ENCODE measurements at places on chromosomes 7 and 10.

DNA sequence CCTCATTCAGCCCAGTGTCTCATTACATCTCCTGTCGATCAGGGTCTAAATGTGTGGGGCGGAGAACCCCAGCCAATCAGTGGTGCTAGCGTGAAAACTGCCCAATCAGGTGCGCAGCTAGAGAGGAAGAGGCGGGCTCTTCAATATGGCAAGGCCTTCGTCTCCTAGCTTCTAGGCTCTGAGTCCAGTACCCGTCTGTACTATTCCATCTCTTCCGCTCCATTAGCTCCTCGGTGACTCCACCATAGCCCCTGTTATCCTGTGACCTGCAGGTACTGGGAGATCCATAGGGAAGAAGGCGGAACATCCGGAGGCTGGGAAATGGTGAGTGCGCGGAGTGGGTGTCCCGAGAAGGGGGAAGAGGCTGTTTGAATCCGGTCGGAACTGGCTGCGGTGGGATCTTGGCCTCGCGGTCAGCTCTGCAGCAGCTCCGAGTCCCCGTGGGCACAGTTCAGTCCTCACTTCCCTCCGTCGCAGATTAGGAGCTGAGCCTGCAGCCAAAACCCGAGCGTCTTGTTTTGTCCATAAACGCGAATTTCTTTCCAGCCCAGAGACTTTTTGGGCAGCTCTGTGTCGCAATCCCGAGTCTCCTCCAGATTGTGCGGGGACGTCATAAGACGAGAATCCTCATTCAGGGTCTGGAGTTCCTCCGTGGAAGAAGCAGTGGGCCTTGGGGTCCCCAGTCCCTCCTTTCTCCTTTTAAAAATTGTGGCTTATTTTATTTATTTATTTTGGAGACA, at the start of gene ZNF727:
Gene ZNF727 (plus strand): TSS at position 134 of the 740 bp plus-strand sequence. CDS start 188 bp downstream, at position 322.
- no peak for DNase-seq

DNA sequence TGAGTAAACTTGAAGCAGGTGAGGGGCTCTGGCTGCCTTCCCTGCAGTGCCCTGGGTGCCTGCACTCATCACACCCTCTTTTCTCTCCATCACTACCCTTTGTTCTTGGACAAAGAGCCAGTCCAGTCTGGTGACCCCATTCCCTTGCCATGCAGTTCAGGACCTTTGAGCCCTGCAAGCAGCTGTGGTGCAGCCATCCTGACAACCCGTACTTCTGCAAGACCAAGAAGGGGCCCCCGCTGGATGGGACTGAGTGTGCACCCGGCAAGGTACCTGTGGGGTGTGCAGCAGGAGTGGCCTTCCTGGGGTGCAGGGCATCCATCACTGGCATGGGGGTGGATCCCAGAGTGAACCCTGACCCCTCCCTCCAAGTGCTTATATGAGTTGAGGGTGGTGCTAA, 48.7 kb downstream of the TBATA start:
- no peak for DNase-seq

DNA sequence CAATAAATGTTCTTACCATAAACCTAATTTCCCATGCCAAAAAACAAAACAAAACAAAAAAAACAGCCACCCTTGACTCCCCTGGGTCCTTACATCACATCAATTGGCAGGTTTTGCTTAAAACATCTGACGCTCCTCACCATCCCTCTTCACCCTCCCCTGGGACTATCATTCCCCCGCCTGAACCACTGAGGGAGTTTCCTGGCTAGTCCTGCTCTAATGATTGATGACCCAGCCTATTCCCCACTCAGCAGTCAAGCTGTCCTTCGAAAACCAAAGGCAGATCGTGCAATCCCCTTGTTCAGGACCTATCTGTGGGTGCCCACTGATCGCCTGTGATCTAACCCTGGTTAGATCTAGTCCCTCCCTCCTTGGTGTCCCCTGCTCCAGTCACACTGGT, 11.2 kb upstream of the FRMPD2 start:
- no peak for DNase-seq

DNA sequence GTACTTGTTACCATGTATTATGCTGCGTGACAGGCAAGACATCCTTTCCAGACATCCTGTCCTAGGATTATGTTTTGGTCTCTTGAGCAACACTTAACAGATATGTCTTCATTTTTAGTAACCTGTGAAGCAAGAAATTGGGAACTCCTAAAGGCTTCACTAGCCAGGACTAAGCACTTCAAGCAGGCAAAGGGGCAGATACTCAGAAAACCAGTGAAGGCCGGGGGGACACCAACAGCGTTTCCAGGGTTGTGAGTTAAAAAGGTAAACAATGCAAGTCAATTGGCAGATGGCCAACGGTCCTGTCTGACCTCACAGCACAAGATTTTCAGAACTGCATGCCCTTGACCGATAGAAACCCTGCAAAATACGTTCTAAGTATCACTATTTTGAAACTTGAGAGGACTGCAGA, 77.6 kb upstream of the SFMBT2 start:
- DNase-seq, result no peak

- DNase-seq, result no peak
These were observed 29.9 kb downstream of the XPNPEP1 start for GRCh38 chr10:109893386-109893785.

DNA sequence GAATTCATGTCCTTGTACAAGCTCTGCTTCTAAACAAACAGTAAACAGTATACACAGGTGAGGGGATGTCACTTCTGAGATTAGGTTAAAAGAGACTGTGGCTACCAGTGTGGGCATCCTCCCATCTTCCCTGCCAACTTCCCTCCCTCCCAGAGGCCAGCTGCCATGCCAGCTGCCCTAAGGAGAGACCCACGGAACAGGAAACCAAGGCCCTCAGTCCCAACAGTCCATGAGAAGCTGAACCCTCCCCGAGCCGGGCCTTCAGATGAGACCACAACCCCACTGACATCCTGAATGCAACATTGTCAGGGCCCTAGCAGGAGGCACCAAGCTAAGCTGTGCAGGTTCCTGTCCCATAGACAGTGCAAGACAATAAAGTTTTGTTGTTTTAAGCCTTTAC, 106.1 kb downstream of the CTBP2 start:
- no peak for DNase-seq

- DNase-seq, result no peak
These were observed 128.2 kb upstream of the IMMP2L start for GRCh38 chr7:111690364-111691111.

- DNase-seq, result no peak
These were observed 17.6 kb downstream of the CCDC136 start for GRCh38 chr7:128809363-128809762.

- DNase-seq, result no peak
These were observed 5.9 kb upstream of the ITGA8 start for GRCh38 chr10:15725603-15726002.
